ENCODE measurements at places on chromosomes 6 and 20.

- no peak for DNase-seq
Observed at GRCh38 chr6:133463790-133464189, 222.6 kb downstream of the EYA4 start.

GRCh38 chr6:10259671-10260070 lies 155.2 kb downstream of the TFAP2A start:
- no peak for DNase-seq

DNA sequence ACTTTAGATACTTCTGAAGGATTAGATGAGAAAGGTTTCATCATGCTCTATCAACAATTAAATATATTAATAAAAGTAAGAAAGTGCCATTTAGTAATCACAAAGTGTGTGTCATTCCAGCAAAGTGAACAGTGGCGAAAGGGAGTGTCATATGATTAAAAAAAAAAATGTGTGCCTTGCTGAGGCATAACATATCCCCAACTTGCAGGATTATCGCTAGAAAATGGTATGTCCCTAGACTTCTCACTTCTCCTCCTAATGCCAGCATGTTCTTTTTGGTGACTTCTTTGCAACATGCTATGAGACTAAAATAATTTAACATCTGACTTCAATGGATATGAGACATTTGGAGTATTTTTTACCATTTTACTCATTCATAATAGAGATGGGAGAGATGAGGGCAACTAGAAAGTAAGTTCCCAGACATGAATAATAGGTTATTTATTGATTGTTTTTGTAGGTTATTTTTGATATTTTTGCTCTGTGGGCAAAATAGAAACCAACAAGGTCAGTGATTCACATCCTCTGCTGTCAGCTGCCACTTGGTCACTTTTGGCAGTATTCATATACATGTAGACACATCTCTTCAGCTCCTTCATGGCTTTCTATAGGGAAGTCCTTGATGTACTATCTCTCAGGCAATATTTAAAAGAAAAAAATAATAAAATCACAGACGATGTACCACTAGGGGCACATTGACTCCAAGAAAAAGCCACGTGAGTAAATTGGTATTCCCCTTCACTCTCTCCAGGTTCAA lies 370.1 kb downstream of the BMP2 start:
- DNase-seq, result no peak

- DNase-seq, result no peak
Observed at GRCh38 chr6:35371494-35372262, 29.3 kb downstream of the PPARD start.

GRCh38 chr6:157800420-157801237 lies 22.4 kb upstream of the SNX9 start:
- no peak for DNase-seq

- no peak for DNase-seq
Observed at GRCh38 chr6:3231247-3232016, 4.0 kb upstream of the TUBB2B start.

DNA sequence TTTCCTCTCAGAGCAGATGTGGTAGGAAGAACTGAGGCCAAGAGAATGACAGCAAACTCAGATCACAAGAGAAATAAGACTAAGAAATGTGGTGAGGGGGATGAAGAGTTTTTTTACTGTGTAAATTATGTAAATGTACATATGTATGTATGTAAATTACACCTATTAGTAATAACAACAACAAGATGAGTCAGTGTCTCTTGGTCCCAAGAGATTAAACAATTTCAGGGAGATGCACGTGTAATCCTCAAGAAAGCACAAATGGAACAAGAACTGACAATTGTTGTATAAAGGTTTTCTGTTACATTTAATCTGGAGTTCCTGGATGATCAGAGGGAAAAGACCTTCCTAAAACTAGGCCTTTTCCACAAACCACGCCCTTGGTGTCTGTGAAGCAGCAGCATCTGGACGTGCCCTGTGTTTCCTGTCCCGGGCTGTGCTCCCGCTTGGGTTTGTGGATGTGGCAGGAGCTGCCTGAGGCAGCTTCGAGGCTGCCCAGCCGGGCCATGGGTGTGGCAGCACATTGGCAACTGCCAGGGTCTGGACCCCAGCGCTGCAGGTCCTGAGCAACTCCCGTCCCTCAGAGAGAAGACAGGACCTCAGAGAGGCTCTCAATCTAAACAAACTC lies 994 bp downstream of the CLDN20 start:
- DNase-seq, result no peak

DNA sequence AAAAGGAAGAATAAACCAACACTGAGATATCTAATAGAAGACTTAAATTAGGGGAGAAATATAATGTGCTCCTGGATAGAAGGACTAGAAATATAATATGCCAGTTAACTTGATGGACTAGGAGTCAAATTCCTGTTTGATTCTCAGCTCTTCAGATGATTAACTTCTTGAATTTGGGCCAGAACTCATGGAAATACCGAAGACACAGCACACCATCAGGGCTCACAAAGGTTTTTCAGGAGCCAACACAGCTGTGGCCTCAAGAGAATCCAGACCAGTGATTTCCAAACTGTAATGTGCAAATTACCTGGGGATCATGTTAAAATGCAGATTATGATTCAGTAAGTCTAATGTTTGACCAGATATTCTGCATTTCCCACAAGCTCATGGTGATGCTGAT lies 33.8 kb upstream of the LRRC1 start:
- DNase-seq, result no peak

GRCh38 chr6:81731814-81732213 lies 20.7 kb downstream of the TENT5A start:
- no peak for DNase-seq

DNA sequence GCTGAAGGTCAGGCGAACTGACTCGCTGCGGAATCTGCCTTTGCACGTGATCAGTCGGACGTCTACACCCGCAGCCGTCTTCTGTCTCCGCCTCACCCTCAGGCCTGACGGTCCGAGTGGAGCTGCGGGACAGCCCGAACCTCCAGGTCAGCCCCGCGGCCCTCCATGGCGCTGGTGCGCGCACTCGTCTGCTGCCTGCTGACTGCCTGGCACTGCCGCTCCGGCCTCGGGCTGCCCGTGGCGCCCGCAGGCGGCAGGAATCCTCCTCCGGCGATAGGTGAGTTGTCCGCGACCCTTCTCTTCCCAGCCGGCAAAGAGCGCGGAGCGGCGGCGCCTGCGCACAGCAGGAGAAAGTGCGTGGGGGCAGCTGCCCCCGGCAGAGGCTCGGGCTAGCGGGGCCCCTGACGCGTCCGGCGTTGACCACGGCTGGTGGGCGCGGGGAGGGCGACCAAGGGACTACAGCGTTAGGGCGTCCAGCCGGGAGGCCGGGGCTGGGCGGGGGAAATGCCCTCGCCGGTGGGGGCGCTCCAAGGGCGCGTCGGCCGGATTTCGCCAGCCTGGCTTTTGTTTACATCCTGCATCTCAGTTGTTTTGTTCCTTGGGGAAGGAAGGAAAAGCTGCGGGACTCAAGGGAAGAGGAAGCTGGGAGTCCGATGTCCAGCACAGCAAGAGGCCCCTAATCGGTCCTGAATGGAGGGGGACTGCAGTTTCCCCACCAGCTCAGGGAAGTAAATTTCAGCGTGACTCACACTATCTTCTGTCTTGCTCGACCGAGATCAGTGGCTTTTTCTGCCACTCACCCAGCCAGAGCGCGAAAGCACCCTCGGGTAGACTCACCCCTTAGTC lies at the start of gene SMPDL3A:
TSS of gene SMPDL3A (plus strand) at position 77 of the 846 bp plus-strand sequence. CDS start at position 166, 89 bp downstream.
- no peak for DNase-seq

DNA sequence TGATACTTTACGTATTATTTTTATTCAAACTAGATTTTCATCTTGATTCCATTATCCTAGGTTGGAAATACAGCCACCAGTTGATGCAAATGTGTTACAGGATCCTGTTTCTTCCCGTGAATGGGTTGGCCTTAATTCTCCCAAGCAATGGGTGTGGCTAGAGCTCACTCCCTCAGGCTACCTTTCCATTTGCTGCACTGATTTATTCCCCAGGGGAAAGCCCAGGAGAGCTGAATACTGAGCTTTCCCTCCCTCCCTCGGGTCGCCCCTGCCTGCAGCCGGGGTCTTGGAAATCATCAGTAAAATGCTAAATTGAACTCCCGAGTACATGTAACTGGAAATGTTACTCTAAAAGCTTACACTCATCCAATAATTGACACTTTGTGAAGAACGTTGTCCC lies 9.9 kb downstream of the SMOC2 start:
- DNase-seq, result no peak

DNA sequence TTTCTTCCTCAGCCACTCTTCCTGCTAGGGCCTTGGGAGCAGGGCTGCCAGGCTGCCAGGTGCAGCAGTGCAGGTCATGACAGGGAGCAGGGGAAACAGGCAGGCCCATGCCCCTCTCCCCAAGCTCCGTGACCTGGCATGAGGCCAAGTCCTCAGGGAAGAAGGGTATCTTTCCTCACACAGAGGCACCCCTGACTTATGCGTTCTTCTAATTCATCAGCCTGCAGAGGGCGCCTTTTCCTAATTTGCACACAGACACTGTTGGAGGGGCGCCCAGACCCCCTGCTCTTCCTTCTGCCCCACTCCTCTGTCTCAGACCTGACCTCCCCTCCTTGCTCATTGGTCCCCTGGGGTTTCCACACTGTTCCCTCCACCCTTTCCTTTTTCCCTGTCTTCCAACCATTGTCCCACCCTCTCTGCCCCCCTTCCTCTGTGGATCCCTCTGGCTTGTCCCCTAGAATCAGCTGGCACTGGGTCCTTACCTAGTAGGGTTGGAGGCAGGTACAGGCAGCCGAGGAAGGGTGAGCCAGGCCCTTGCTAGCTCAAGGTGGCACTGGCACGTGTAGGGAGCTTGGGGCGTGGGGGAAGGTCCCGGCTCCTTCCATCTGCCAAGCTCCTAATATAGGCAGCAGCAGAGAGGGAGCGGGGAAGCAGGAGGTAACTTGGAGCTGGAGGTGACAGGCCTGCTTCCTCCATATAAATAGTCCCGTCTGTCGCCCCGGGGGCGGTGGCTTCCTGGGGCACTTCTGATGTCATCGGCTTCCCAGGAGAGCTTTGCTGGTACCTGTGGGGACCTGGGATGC lies 154.9 kb upstream of the MLN start:
- peak; percentile 3 for DNase-seq

DNA sequence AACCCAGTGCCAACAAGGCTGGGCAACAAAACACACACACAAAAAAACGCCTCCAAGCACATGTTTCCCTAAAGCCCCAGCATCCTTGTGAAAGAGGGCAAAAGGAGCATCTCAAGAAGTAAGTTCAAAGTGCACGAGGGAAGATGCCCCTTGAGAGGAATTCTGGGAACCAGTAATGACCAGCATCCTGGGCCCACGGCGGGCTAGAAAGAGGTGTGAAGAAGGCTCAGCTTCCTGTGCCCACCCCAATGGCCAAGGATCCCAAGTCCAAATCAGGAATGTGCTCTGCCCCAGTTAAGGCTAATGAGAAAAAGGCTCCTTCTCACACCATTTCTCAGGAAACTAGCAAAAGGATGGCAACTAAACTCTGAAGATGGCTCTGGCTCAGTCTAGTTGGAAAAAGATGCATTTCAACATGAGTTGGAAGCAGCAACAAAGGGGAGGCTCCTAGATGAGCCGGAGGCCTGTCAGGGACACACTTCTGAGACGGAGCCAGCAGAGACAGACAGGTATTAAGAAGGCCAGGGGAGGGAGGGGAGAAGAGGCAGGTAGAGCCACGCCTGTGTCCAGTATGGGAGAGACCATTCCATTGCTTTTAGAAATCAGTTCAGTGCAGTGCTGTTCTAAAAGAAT lies 3.2 kb downstream of the RIMS4 start:
- DNase-seq, result no peak

GRCh38 chr20:37575884-37576283 lies 48.2 kb upstream of the BLCAP start:
- no peak for DNase-seq

- no peak for DNase-seq
Observed at GRCh38 chr6:10894958-10895357, 8.1 kb downstream of the SYCP2L start.

DNA sequence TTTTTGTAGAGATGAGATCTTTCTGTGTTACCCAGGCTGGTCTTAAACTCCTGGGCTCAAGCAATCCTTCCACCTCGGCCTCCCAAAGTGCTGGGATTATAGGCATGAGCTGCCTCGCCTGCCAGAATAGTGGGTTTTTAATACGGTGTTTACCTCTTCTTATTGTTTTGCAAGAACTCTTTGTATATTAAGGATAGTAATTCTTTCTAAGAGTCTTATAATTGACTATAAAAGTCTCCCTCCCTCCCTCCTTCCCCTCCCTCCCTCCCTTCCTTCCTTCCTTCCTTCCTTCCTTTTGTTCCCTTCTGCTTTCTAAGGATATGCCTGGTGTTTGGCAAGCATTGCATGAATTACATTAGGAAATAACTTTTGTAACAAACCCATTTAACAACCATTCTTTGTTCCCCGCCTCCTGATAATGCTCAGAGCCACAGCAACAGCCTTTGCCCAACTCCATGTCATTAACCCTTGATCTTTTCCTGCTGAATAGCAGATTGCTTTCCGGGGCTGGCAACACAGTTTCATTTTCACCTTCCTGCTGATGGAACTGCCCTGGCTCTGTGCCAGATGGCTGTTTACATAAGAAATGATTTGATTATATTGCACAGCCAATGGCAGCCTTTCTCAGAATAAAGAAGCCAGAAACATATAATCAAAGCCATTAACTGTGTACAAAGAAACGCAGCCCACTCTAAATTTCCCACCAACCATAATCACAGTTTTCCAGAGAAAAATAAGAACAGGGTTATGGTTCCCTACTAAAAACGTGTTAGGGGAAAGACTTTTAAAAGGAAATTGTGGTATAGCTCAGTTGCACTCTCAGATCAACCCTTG lies 143.7 kb upstream of the PTPN1 start:
- peak; percentile 30 for DNase-seq

DNA sequence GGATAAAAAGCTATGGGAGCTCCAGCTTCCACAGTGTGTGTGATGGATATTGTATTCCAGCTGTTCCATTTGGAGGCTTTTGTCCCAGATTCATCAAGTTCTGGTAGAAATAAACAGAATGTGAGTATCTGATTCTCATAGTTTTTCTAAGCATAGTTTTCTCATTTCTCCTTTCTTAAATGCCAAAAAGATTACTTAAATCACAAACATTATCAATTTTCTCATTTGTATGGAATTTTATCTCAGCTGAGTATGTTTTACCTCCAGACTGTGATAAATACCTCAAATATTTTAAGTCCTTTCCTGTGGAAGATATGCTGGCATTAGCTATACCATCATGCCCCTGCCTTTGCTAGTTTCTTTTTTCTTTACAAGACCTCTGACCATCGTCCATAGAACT lies 767.3 kb downstream of the TFAP2A start:
- no peak for DNase-seq

DNA sequence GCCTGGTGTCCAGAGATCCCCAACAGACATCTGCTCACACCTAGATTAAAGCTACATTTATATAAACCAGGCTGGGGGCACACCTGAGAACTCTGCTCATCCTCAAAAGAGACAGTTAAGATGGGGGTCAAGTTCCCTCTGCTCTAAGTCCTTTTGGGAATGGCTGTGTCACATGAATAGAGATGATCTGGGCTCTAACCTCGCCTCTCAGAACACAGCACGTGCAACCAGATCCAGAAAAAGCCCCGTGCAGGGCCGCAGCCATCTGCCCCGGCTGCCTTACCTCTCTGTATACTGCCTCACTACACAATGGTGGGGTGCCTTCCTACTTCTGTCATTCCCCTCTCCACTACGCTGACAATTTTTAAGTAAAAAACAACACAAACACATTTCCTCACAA lies 5.9 kb downstream of the MTCH1 start:
- no peak for DNase-seq

GRCh38 chr6:95423331-95423730 lies 154.0 kb upstream of the MANEA start:
- DNase-seq, result no peak

All from hematopoietic multipotent progenitor cell treated with erythropoietin and hydrocortisone succinate and interleukin-3 and kit ligand, for 15 days (in vitro differentiated cells).